CD4-positive, alpha-beta memory T cell (primary cell): ENCODE measurements at places on chromosomes 5 and 9.
A peak's percentile ranks its signal among the peaks of the same experiment; 100 is the strongest.

DNA sequence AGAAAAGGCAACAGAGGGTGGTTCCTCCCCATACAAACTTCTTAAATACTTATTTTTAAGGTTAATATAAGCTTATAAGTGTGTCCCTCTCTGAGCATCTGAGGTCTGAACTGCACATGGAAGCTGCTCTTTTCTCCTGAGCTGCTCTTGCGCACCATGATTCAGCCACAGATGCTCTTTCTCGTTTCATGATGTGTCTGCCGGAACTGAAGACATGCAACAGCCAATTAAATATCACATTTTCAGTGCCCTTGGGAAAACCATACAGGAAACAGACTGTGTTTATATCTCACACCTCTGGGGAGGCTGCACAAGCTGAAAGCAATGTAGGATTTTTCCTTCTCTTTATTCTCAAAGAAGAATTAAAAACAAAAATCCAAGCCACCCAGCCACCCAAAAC, 96.8 kb upstream of the NREP start:
- no peak for DNase-seq

DNA sequence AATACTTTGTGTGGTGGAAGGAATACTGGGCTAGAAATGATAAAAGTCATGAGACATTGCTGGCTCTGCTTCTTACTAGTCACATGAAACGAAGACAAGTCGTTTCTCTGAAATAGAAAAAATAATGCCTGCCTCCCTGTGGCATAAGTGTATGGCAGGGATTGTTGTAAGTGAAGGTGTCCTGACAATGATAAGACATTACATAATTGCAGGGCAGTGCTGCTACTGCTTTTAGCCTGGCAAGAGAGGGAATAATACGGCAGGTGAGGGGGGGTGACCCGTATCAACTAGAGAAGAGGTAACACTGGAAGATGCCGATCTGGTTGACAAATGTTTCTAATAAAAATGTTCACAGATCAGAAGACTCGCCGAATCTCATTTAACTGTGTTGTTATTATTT, 314.3 kb downstream of the KIAA0825 start:
- DNase-seq = no peak

DNA sequence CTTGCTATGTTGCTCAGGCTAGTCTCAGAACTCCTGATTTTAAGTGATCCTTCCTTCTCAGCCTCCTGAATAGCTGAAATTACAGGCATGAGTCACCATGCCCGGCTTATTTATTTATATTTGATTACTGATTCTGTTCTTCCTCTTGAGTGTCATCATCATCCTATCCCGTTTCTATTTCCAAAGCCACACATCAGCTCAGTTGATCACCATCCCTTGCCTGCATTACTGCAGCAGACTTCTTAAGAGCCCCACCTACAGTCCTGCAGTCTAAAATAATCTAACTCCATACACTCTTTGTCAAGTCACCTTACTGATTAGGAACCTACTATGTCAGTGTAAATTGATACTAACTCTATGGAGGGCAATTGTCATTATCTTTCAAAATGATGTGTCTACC, 138.9 kb upstream of the RAI14 start:
- no peak for DNase-seq

DNA sequence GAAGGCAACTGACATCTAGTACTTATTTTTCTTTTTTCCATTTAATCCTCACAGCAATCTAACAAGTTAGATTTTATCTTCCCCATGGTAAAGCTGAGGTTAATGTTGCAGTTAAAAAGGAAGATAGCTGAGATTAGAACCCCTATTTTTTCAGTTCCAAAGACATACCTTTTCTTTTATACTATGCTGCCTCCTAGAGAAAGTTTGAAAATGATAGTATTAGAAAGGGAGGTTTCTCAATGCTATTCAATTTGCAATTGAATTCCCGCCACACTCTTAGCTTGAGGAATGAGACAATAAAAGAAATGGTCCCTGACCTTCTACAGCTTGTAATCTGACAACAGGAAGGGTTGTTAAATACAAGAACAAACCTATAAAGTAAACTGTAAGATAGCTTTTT, 195.9 kb upstream of the TRIM32 start:
- DNase-seq = no peak

- DNase-seq = no peak
Measured at GRCh38 chr5:61397937-61398336, 65.9 kb downstream of the ZSWIM6 start.

- DNase-seq = no peak
Measured at GRCh38 chr9:17488662-17489061, 90.2 kb upstream of the SH3GL2 start.

GRCh38 chr5:153658149-153658548, 167.7 kb downstream of the GRIA1 start:
- no peak for DNase-seq

DNA sequence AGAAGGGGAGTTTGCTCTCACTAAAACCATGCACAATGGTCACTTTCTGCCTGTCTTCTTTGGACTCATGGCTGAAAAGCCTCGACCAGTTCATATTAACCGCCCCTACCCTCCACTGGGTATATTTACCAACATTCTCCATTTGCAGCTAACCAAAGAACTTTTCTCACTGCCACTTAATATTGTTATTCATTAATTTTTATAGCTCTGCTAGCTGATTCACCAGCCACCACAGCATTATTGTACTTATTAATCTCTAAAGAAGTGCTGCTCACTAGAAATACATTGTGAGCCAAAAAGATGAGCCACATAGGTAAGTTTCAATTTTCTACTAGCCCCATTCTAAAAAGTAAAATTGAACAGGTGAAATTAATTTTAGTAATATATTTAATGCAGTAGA, 33.4 kb upstream of the SMIM32 start:
- no peak for DNase-seq

DNA sequence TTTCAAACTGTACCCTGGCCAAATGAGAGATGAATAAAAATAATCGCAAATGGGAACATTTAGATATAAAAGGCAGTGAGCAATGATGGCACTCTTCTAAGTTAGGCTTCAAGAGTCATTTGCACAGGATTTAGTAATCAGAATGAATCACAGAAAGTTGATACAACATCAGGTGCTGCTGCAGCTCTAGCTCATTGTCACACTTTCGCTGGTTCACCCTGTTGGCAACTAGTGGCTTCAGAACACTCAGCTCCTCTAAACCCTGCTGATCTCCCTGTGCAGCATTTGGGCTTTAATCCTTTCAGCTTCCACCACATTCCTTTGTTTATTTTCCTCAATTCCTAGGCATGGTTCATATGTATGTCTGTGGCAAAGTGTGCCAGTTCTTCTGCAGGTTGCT, 2071.2 kb upstream of the CDH6 start:
- no peak for DNase-seq

DNA sequence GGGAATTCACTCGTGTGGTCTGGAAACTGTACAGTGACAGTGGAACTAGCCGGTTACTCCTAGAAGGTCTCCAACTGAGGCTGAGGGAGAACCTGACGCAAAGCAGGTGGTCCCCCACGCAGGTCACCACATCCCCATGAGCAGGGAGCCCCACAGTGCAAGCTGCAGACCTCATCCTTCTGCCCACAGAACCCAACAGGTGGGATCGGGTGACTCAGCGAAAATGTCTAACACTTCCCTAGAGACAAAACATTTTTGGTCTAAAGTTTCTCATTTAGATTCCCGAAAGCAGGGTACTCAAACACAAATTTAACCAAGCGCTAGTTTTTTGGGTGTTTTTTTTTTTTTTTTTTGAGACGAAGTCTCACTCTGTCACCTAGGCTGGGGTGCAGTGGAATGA, 62.4 kb upstream of the RETREG1 start:
- no peak for DNase-seq

GRCh38 chr9:73741316-73741715, 589.7 kb downstream of the ANXA1 start:
- DNase-seq = no peak

DNA sequence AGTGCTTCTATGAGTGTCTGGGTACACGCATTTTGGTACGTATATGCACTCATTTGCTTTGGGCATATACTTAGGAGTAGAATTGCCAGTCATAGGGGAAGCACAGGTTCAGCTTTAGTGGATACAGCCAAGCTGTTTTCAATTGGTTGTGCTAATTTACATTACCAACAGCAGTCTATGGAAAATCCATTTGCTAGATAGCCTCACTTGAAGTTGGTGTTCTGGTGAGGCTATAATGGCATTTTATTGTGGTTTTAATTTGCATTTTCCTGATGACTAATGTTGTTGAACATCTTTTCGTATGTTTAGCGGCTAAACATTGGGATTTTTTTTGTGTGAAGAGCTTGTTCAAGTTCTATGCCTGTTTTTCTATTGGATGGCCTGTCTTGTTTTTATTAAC, 76.8 kb upstream of the ANKH start:
- DNase-seq = no peak

GRCh38 chr9:96856363-96857286, 2.3 kb upstream of the ZNF782 start:
- peak; percentile 77 for DNase-seq

DNA sequence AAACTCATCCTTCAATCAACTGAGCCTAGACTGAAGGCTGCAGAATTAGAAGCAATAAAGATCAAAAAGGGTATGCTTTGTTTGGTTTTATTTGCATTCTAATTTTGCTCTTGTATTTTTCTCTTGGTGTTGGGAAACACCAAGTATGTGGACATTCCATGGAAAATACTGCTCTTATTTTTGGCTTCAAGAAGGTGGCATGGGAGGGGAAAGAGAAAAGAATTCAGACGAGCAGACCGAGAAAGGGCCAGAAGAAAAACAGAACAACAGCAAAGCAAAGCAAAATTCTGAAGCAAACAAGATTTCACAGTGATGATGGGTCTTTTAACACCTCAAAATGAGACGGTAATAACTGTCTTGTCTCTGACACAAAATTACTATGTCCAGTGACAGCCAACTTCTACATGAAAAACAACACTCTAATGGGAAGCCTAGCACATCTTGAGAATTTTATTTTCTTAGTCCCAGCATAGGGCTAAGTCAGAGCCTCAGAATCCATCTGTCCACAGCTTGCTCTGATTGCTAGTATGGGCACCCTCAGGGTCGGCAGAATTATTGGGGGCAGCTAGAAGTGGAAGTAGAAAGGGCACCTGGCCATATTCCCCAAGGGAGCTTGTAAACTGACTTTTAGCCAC, 26.8 kb downstream of the FREM1 start:
- no peak for DNase-seq

- DNase-seq = no peak
Measured at GRCh38 chr9:35568196-35568595, 36.9 kb upstream of the TESK1 start.

- peak; percentile 54 for DNase-seq
Measured at GRCh38 chr9:470552-471194, 256.0 kb downstream of the DOCK8 start.

DNA sequence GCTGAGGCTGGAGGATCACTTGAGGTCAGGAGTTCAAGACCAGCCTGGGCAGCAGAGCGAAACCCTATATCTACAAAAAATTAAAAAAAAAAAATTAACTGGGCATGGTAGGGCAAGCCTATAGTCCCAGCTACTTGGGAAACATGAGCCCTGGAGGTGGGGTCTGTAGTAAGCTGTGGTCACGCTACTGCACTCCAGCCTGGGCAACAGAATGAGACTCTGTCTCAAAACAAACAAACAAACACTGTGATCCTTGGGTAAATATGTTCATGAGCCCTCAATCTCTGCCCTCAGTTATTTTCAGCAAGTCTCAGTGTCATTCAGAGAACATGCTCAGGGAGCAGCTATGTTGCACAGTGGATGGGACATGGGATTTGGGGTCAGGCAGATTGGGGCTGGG, 76.2 kb downstream of the PTTG1 start:
- no peak for DNase-seq

DNA sequence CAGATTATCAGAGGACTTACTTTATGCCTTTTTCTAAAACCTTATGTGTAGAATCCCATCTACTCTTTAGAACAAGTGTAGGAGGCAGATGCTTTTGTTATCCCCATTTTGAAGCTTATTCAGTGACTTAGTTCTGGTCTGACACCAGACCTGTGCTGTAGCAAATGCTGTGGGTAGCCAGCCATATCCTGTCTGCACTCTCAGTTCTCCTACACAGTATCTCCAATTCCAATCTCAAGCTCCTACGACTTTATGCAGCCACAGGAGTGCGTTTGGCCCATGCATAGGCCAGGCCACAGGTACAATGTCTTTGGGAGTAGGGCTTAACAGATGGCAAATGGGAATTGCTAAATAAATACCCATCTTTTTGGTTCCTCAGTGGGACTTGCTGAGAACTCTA, 292.6 kb downstream of the MCTP1 start:
- no peak for DNase-seq
